ENCODE measurements at places on chromosomes 6 and 20.

DNA sequence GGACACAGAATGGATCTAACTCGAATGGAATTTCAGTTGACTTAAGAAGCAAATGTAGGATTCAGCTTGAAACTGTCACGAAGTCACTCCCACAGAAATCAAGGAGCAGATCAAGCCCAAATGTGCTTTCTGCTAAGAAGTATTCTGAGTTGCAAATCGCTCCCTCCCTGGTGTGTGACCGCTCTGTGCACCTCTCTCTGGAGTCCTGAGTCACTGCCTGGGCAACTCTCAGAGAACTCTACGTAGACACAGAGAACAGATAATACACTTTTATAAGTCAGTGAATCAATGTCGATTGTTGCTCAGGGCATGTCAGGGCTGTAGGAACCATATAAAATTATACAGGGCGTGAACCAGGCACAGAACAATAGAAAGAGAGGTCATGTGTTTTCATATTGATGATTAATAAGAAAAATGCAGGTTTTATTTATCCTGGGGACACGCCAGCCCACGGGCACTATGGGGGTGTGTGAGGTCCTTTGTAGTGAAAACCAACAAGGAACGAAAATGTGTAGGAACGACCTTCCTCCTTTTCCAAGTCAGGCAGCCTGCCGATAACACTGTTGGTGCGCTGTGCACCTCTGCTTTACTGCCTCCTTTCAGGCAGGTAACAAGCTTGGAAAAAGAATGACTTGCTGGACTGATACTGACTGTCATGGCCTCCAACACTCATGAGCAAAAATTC, 248.1 kb upstream of the FOXQ1 start:
- DNase-seq: no peak

DNA sequence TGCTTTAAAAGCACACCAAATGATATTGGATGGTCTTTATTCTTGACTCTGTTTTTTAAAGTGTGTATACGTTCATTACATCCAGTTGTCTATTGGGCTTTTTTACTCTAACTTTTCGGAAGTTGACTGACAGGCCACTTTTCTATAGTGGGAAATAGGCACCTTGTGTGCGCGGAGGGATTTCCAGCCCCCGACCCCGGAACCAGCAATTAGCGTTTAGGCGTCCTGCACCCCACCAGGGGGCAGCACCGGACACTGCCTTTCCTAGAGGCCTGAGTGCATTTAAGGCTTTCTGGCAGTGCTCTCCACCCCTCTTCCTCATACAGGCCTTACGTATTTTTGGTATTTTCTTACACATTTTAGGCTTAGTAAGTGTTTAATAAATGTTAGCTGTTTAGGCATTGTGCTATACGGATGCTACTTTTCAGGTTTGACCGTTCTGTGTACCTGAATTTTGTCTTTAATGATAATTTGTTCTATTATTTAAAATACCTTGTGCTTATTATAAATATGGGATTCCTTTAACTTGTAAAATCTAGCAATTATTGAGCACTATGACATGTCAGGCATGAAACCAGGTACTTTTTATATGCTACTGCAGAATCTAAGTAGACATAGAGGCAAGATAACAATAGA, 231.8 kb downstream of the BCKDHB start:
- DNase-seq: peak; percentile 32

GRCh38 chr20:10402938-10403608, 30.9 kb downstream of the MKKS start:
- no peak for DNase-seq

DNA sequence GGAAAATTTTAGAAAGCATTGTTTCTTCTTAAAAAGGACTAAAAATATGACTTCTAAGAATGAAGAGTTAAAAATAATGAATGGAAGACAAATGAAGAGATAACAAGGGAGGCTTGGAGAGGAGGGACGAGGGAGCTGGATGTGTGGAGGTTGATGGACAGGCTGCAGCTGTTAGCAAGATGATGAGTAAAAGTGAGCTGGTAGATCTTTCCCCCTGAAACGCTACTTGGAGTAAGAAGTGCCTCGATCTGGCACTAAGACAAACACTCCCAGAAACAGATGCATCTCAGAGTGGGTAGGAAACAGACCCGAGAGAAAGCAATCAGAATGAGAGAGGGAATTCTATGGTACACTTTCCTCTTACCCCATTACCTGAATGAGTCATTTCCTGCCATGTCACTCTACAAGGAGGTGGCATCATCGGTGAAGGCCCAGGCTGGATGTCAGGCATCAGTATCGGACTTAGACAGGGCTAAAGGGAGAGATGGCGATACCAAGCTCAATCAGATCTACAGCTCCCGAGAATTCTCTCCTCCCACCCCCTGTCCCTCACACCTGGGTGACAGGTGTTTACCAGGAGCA, 154.1 kb upstream of the BMP2 start:
- no peak for DNase-seq

- DNase-seq: peak; percentile 18
Measured at GRCh38 chr6:137426007-137426689, 68.0 kb downstream of the OLIG3 start.

GRCh38 chr6:17289630-17290061, 8.5 kb downstream of the RBM24 start:
- no peak for DNase-seq

GRCh38 chr20:11235058-11235457, 561.3 kb upstream of the JAG1 start:
- DNase-seq: no peak

- peak; percentile 53 for DNase-seq
Measured at GRCh38 chr6:131914967-131915751, 36.0 kb downstream of the CCN2 start.

DNA sequence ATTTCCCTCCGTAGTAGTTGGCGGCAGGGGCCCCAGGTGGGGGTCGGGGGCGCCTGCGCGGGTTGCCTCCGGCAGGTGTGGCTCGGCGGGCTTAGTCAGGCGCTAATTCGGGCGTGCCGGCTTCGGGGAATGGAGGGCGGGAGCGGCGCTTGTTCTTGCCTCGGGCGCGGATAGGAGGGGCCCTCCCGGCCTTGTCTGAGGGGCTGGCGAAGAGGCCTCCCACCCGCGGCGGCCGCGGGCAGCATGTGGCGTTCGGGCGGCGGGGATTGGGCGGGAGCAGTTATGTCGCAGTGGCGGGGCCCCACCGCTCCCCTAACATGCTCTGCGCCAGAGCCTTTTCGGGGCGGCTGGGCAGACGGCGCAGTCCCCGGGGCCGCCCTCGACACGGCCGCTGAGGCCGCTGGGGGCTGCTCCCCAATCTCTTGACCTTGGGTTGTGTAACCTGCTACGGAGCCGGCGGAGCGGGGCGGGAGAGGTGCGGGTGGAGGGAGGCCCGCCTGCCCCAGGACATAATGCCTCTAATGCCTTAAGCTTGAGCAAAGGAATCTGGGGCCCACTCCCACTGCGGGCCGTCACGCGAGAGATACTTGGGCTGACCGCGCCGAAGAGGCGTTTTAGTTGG, 1.1 kb downstream of the AMD1 start:
- peak; percentile 48 for DNase-seq

DNA sequence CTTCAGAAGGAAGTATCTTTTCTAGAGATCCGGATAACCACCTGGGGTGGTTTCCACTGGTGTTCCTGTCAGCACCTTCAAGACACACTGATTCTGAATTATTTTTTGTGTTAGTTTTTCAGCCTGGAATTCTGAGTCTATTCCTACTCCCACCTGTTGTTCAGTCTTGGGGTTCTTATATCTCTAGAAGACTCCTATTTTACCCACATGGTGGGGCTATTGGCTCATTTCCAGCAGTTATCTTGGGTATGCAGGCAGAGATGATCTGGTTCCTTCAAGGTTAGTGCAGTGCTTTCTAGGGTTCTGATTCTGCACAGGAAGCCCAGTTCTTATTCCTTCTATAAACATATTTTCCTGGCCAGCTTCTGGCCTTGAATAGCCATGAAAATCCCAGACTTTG, 175.6 kb upstream of the PDE7B start:
- peak; percentile 13 for DNase-seq

DNA sequence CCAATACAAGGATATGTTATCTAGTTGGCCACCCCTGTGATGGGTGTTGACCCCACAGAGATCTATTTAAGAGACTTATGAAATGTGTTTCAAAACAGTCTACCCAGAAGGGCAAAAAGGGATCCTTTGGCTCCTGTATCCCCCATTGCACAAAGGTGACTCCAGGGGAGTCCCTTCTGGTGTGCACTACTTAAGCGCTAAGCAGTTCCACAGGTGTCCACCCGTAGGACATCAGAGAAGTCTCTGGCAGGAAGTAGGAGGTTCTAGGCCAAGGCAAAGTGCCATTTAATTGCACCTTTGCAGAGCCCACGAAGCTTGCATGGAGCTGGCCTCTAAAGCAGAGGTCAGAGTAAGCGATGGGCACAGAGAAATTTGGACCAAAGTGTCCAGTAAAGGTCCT, 147.7 kb downstream of the MRPL14 start:
- no peak for DNase-seq

- no peak for DNase-seq
Measured at GRCh38 chr6:33140556-33140955, 51.7 kb downstream of the COL11A2 start.

- no peak for DNase-seq
Measured at GRCh38 chr20:11941593-11942246, 24.0 kb downstream of the BTBD3 start.

GRCh38 chr6:56862415-56863175, 92.3 kb upstream of the BEND6 start:
- DNase-seq: no peak

DNA sequence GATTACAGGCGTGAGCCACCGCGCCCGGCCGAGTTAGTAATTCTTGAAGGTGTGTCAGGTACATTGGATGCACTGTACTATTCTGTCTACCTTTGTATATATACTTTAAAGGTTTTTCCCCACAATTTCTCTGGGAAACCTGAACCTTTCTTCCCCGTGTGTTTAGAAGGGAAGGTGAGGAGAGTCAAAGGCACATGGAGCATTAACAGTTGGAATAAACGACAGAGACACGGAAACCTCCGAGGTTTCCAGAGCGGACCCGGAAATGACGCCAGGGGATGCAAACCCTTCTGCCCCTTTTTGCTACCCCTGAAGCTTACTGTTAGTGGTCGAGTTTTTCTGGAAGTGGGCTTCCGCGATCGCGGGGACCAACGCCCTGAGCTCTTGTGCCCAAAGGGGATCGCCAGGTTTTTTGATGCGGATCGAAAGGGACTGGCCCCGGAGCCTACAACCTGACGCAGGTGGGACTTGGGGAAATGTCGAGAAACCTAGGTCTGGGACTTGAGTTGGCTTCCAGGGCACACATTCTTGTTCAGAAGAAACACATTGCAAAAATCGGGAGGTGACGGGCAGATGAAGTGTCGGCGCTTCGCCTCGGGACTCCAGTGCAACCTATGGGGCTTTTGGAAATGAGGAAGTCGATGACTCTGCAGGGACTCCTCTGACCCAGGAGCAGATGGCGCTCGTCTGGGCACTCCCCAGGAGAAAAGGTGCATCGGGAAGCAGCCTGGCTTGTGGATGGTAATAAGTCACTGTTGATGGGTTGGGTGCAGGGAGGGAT, 218.2 kb downstream of the OR2B2 start:
- DNase-seq: peak; percentile 60

GRCh38 chr6:122472022-122472340, 374 bp upstream of the SERINC1 start:
- DNase-seq: no peak

DNA sequence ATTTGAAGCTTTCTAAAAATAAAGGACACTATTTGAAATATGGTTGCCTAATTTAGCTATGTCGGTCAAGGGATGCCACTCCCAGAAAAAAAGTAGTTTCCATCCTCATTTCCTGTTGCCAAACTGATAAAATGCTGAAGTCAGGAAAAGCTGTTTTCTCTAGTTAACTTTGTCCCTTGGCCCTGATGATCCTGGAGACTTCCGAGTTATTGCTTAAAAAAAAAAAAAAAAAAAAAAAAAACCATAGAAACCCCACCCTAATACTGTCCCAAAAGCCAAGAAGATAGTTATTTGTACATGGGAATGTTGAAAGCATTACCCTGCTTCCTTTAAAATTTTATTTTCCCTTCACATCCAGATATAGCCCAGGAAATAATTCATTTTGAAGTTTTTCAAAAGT, 236.7 kb downstream of the SOD2 start:
- DNase-seq: no peak

DNA sequence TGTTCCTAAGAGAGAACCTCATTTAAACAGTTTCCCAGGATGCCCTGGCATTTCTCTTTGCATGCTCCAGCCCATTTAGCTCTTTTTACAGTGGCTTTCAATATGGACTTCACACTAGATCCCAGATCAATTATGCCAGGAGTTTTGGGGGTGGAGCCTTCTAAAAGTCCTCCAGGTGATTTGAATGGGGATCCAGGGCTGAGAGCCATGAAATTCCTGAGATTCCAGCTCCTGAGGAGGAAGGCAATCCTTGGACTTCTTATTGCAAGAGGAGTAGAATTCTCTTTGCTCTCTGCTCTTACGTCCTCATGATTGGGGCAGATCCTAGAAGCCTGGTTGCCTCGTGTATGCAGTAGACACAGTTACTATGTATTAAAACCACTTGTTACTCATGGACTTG, 184.2 kb downstream of the DHX35 start:
- no peak for DNase-seq

DNA sequence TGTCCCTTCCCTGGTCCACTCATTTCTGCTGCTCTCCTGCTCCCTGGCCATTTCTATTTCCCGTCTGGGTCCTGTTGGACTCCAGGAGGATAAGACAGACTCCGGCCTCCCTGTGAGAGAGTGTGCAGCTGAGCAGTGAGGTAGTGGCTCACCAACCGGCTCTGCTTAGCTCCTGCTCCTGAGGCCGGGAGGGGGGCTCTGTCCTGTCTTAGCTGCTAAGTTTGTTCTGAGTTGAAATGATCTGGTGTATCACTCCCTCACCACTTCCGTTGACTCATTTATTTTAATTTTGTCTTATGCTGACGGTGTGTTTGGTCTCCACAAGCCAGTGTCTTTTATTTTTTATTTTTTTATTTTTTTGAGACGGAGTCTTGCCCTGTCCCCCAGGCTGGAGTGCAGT, 148.5 kb upstream of the PDE10A start:
- no peak for DNase-seq

- DNase-seq: no peak
Measured at GRCh38 chr6:168155193-168155592, 76.2 kb upstream of the FRMD1 start.

GRCh38 chr6:147099974-147100373, 104.2 kb upstream of the STXBP5 start:
- no peak for DNase-seq

GRCh38 chr6:15516923-15517560, 145.8 kb downstream of the DTNBP1 start:
- no peak for DNase-seq

- no peak for DNase-seq
Measured at GRCh38 chr6:121608270-121608669, 172.8 kb downstream of the GJA1 start.

GRCh38 chr6:93567164-93567563, 147.8 kb upstream of the EPHA7 start:
- DNase-seq: no peak

- DNase-seq: no peak
Measured at GRCh38 chr20:5393218-5393870, 76.6 kb upstream of the PROKR2 start.

DNA sequence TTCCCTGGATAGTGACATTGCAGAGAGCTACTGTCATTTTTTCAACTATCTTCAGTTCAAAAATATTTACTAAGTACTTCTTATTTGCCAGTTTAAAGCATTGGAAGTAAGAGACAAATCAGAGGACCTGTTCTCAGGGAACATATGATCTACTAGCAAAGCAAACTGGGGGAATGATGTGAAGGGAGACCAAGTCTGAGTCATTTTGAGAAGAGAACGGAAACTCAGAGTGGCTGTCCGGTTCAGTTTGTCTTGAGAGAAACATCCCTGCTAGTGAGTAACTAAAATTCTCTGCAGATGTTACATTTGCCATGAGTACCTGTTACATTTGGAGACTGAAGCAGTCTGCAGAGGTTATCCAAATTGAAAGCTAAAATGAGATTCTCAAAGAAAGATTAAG, 118.3 kb downstream of the KCNQ5 start:
- no peak for DNase-seq

GRCh38 chr20:23178806-23179205, 92.7 kb upstream of the CD93 start:
- DNase-seq: no peak

All from germinal center (tissue), 1 donor.